Amygdala (tissue), 56 donors: ENCODE measurements at places on chromosomes 2 and 18.

DNA sequence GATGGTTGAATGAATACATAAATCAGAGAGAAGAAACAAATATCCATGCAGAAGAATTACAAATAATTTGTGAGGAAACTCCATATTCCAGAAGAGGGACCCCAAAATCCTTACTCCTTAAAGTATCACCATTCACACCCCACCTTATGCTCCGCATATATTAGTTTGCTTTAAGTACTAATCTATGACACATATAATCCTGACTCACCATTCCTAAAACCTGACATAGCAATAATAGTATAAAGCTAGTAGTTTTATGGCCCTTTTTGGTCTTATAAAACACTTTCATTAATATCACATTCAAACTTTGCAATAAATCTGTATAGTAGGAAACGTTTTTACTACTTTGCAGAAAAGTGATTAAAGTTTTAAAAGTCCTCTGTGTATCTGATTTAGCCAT is 719.0 kb upstream of the SLC39A10 start:
- no peak for DNase-seq

DNA sequence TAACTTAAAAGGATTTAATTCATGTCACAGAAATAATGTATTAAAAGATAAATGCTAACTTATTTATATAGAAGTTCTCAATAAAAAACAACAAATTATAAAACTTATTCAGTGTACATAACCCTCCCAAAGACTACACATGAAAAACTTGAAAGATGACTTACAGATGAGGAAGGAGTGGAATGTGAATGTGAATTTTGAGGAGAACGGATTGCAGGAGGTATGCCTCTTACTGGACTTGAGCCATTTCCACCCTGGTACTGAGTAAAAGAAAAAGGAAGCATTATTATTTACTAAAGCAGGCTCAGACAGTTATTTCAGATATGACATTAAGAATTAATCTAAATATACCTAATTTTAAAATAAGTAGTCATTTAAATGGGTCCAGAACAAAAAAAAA is 104.4 kb downstream of the TLK1 start:
- DNase-seq: no peak

- no peak for DNase-seq
These were observed 47.5 kb upstream of the ASB1 start for GRCh38 chr2:238379096-238379810.

- no peak for DNase-seq
These were observed 22.8 kb downstream of the CCNYL1 start for GRCh38 chr2:207734264-207734635.

- no peak for DNase-seq
These were observed 1280.5 kb upstream of the ZEB2 start for GRCh38 chr2:145800151-145801091.

- DNase-seq: no peak
These were observed 104.8 kb downstream of the NOL10 start for GRCh38 chr2:10584843-10585475.

- no peak for DNase-seq
These were observed 9.7 kb downstream of the CMPK2 start for GRCh38 chr2:6855860-6856547.

DNA sequence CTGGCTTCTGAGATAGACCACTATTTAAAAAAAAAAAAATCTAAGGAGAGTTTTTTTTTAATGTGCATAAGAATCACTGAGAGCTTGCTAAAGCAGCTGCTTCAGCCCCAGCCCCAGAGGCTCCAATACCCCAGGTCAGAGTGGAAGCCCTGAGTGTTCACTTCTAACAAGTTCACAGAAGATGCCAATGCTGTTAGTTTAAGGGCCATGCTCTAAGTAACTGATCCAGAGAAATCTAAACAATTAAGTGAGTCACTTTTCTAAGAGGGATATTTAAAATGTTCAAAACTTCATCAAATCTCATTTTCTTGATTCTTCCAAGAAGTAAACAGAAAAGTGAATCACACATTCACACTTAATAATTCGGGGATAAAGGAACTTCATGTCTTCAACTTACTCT is 126.4 kb upstream of the CD226 start:
- no peak for DNase-seq

DNA sequence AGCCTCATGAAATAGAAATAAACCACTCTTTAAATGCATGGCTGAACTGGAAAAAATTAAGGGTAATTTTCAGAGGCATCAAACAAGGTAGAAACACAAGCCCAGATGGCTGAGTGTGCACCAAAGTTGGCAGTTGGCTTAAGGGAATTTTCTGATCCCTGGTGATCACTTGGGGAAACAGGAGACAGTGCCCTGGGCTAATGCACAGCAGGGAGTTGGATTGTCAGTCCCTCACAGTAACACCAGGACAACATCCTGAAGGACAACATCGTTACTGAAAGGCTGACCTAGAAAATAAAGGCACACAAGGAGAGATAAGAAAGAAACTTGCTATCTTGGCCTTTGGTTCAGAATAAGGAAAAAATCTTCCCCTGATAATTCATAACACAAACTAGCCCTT is 417.0 kb downstream of the SLC4A3 start:
- DNase-seq: no peak

DNA sequence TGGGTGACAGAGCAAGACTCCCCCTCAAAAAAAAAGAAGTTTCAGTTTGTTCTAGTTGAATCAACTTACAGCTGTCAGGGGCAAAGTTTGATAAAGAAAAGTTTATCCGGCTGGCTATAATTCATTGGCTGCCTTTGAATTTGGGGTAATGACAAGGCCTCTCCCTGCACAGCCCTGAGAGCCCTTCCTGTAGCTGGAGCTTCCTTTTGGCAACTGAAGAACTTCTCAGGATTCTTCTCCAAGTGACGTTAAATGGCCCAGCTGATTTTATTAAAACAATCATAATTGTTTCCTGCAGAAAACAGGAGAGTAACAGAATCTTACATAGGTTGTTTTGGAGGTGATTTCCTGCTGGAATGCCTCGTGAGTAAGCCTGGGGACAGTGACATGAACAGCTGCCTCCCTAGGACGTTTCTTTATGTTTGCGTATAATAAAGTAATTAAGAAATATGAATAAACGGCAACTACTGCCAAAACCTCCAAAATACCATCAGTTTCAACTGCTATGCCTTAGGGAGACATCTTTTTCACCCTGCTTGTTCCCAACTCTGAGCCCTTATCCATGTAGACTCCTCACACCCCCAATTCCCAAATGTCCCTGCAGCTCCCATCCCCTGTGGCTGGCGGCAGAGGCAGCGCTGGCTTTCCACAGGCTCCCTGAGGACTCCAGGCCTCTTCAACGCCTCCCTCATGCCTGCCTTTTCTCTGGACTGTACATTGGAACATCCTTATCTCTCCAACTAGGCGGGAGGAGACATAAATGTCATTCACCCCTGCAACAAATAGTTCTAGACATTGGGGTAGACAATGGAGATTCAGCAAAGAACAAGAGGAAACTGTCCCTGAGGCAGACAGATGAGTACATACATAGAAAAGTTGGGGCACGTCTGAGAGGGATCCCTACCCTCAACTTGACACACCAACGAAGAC is 59.2 kb upstream of the FZD7 start:
- no peak for DNase-seq

DNA sequence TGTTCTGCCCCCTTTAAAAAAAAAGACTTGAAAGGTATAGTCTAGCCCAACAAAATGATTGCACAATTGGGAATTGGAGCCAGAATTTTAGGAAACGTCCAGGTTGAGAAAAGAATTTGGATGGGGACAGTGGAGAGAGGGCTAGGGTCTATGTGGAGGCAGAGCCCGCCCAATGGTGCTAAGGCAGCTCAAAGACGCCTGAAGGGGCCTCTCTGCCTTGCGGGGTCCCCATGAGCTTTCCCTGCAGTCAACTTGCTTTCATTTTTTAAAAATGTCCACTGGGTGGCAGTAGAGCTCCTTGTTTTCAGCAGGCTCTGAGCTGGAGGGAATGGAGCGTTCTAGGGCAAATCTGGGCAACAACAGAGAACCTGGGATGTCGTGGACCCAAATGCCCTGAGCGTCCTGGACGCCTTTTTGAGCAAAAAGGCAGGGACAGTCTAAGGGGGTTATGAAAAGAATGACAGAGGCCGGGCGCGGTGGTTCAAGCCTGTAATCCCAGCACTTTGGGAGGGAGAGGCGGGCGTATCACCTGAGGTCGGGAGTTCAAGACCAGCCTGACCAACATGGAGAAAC is 40.2 kb upstream of the ITM2C start:
- peak; percentile 51 for DNase-seq

DNA sequence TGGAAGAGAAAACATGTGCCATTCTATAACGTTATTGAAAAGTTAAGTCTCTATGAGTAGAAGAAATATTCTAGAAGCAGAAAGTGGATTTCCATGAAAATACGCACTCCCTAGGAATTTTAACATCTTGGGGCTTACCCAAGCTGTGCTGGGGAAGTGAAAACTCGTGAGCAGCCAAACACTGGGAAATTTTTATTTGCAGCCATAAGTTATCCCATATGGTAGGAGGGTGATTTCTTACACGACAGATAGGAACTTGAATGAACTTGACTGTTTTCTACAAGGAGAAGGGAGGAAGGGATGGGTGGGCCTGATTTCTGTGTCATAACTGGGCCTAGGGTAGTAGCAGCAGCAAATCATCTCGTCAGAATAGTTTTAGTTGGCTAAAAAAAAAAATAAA is 272.6 kb downstream of the ETAA1 start:
- no peak for DNase-seq

DNA sequence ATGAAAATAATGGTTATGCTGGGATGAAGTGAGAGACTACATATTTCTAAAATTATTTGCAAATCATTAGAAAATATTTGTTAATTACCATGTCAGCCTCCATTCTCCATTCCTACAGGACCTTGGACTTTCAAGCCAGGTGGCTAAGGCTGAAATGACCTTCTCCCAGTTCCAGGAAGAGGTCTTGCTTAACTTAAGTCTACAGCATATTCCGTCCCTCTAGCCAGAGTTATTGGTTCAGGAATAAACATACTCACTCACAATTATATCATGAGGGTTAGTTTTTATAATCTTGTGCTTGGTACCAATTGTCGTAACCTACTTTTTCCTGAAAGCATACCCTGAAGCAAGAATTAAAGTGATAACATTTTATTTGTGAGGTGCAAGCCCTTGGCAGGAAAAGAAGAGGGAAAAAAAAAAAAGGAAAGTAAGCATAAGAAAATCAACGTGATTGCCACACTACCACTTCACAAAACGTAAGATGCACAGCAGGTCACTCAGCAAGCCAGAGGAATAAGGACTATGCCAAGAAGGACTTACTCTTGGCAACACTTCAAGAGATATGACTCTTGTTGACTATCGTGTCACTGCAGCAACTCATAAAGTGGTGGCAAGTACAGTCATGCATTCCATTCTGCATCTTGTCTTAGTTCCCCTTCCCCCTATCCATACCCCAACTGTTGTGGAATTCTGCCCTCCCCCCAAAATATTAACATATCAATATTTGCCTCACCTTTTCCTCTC is 479.1 kb downstream of the MBD2 start:
- no peak for DNase-seq

DNA sequence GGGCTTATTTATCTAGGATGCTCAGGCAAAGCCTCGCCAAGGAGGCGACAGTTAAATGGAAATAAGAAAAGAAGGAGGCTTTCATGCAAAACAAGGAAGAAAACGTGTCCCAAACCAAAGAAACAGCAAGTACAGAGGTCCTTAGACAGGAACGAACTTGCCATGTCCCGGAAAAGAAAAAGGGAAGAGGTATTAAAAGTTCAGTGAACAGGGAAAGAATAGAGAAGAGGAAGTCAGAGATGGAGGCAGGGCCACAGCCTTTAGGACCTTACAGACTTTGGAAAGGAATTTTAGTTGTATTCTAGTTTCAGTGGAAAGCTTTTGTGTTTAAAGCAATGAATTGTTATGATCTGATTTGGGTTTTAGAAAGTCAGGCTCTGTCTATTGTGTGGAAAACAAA is 22.1 kb downstream of the IKZF2 start:
- peak; percentile 4 for DNase-seq

GRCh38 chr18:2958819-2959298 is 54.1 kb downstream of the LPIN2 start:
- DNase-seq: no peak

- no peak for DNase-seq
These were observed 4.7 kb upstream of the ADCY3 start for GRCh38 chr2:24924732-24925131.

GRCh38 chr2:48568547-48568946 is 38.6 kb downstream of the STON1 start:
- no peak for DNase-seq

GRCh38 chr2:221006084-221006483 is 566.0 kb downstream of the EPHA4 start:
- DNase-seq: no peak

DNA sequence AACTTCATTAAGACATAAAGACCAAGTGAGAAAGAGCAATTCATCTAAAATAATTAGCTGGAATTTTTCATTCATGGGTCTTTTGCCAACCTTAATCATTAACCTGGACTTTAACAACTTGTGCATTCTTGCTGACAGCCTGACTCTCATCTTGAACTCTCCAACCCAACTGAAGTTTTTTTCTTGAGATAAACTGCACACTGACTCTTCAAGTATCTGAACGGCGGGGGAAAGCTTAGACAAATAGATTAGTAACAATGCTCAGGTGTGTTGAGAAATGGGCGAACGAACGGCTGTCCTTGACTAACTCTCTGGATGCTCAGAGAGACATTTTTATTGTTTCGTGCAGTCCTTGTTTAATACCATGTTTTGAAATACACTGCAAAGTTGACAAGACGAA is 186.0 kb downstream of the DPP10 start:
- DNase-seq: no peak

DNA sequence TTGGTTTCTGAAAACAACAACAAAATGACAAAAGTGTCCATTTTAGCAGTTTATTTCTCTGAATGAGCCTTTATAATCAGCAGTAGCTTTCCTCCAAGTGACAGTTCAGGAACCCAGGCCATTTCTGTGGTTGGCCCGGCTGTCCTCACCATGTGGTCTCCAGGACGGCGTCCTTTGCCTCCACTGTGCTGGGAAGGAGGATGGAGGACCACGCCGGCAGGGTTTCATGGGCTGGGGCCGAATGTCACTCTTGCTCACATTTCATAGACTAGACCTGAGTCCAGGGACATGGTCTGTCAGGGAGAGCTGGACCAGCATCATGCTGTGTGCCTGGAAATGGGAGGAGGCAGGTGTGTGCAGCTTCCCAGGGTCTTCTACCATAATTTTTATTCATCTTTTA is 50.9 kb downstream of the ARHGEF4 start:
- no peak for DNase-seq

- no peak for DNase-seq
These were observed 151.9 kb downstream of the EPHA4 start for GRCh38 chr2:221420245-221420644.

DNA sequence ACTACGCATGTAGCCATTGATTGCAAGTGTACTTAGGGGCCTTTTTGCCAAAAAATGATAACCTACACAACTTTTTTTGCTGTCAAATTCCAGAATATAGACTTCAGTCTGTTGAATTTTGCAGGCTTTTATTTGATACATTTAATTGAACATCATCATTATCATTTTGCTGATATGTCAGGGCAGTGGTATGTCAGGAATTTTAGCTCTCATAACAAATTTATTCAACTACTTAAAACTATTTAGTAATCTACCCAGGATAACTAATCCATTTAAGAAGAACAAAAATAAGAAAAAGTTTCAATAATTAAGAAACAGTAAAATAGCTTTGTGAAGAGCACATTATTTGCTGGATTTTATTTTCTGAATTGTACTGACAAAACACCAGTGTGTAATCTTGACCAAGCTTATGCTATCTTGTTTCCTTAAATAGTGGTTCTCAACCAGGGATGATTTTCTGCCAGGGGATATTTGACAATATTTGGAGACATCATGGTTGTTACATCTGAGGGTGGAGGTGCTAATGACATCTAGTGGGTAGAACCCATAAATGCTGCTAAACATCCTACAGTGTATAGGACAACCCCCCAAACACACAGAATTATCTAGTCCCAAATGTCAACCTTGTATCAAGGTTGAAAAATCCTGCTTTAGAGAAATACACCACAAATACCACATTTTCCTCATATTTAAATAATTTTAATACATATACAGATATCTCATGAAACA is 12.1 kb upstream of the TTN start:
- no peak for DNase-seq
